ENCODE measurements at places on chromosomes 1 and 21.
A peak's percentile ranks its signal among the peaks of the same experiment; 100 is the strongest.

- DNase-seq, result no peak
Observed at GRCh38 chr1:83960669-83961277, 38.2 kb downstream of the TTLL7 start.

DNA sequence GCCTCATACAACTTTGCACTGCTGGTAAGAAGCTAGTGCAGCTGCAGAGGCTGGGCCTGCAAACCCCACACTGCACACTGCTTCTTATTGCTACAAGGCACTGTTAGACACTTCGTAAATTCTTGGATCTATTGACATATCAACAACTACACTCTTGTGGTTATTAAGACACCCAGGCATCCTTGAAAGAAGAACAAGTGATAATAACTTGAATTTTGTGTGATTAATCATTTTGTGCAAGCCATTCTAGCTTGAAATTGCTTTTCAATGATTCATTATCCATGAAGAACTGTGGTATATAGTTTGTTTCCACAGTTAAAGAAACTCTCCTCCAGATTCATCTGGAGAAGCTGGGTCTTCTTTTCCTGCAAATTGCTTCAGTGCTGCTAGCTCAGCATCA is 33.7 kb upstream of the IFI44L start:
- DNase-seq, result no peak

GRCh38 chr1:203726417-203726867 is 38.5 kb upstream of the LAX1 start:
- no peak for DNase-seq

DNA sequence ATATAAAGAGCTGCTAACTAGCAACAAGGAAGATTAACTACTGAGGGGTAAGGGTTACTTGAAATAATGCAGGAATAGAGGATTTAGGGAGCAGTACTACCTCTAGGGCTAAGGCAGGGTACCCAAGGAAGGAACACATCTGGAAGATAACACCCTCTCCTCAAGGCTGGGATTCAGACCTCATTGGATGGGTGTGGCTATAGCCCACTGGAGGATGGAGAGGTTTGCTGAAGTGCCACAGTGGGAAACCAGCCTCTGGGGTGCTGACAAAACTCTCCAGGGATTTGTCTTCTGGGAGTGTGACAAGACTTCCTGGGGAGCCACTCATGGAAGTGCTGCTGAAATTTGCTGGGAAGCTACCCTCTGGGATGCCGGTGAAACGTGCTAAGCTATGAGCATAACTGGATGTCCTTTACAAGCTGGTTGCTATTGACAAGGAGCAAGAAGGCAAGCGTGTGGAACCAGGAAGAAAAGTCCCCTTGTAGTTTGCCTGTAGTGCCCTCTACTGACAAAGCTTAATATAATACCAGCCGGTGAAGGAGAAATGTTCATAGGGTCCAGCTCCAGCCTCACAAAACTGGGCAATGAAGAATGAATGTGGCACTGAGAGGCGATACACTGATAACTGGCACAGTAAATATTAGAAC is 122.8 kb upstream of the USP24 start:
- DNase-seq, result peak; percentile 3

GRCh38 chr1:64623750-64624191 is 121.1 kb upstream of the RAVER2 start:
- DNase-seq, result no peak

GRCh38 chr1:202063093-202063492 is 52.7 kb downstream of the ELF3 start:
- no peak for DNase-seq

DNA sequence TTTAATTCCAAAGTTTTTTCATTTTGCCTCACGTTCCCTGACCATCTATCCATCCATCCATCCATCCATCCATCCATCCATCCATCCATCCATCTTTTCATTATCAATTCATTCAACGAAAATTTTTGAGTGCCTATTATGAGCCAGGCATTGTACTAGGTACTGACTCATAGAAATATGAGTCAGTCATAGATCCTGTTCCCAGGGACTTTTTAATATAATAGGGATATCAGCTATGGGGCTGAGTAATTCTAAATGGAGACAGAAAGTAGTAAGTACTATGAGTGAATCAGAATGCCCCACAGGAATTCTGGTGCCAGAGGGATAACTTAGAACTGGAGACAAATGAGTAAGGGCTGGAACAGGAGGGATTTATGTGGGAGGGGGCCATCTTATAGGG is 49.8 kb upstream of the GNG12 start:
- no peak for DNase-seq

- DNase-seq, result peak; percentile 56
Observed at GRCh38 chr1:78676347-78676982, 26.8 kb downstream of the IFI44 start.

DNA sequence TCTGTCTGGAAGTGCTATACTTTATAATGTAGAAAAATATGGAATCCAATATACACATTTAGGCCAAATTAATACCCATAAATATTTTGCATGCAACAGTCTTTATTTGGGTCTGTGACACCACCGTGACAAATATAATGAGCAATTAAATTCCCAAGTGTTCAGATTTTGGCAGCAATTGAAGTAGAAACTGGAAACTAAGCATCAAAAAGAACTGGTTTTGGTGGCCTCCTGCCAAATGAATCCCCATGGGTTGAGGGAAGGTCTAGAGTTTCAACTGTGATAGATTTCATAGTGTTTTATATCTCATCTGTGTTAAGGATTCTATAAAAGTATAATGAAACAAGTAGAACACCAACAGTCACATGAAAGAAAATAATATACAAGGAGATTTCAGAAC is 88.4 kb downstream of the DPYD start:
- no peak for DNase-seq

DNA sequence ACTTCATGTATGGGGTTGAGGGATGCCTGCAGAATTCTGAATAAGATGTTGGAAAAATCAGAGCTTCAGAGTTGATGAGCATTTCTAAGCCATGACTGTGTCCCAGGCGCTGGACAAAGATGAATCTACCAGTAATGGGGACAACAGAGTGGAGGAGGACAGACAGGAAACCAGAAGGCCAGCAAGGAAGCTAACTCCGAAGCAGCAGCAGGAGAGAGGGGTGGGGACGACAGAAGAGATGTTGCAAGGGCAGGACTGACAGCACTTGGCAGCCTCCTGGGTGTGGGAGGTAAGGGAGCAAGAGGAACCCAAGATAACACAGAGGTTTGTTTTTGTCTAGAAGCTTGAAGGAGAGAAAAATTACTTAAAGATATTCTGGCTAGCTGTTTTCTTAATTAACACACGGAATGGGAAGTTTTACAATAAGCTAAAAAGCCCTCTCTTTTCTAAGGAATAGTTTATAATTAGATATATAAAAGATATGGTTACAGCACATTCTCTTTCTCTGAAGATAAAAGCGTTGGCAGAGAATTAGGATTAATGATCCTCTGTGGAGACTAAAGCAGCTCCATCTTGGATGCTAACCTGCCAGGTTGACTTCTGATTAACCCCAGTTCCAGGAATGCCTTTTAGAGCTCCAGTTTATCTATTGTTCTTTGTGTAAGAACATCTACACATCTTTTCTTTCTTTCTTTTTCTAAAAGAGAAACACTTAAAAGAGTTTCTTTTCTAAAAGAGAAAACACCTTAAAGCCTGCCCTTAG is 92.7 kb downstream of the TENT5C start:
- DNase-seq, result no peak

DNA sequence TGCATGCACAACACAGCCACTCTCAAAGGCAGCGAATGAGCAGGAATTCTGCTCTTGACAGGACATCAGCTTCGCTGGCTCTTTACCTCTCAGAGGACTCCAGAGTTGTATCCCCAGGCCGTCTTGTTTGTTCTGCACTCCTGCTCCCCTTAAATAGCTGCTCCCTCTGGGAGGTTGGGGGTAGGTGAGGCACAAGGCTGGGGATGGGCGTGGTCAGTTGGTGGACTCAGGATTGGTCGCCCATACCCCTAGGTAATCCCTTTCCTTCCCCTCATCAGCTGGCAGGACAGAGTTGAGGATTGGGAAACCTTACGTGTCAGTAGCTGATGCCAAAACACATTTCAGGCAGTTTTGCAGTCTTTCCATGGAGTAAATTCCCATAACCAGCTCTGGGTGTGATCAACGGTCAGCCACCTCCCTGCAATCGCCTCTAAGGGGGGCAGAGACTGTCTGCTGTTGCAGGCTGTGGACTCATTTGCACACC is at the start of gene PLA2G2A:
Gene PLA2G2A, minus strand, starts transcription at position 125 of the 484 bp plus-strand sequence. CDS start 845 bp downstream, outside the sequence.
- DNase-seq, result no peak

GRCh38 chr1:96865731-96866685 is 144.4 kb downstream of the PTBP2 start:
- no peak for DNase-seq
